ENCODE measurements at places on chromosomes 6 and 20.

GRCh38 chr6:17709476-17709875 is 2.8 kb upstream of the NUP153 start:
- no peak for DNase-seq

- DNase-seq: no peak
Measured at GRCh38 chr20:59576216-59576953, 28.0 kb upstream of the PHACTR3 start.

DNA sequence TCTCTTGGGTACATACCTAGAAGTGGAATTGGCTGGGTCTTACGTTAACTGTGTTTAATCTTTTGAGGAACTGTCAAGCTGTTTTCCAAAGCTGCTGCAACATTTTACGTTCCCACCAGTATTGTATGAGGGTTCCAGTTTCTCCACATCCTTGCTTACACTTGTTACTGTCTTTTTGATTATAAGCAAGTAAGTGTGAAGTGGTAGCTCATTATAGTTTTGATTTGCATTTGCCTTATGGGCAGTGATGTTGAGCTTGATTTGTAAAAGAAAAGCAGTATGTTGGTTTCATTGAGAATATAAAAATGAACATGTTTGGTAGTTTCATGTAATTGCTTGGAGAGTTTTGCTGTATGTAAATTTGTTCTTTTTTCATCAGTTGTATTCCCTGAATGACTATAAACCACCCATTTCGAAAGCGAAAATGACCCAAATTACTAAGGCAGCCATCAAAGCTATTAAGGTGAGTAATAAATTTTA is 40.4 kb downstream of the SCAF8 start:
- no peak for DNase-seq

DNA sequence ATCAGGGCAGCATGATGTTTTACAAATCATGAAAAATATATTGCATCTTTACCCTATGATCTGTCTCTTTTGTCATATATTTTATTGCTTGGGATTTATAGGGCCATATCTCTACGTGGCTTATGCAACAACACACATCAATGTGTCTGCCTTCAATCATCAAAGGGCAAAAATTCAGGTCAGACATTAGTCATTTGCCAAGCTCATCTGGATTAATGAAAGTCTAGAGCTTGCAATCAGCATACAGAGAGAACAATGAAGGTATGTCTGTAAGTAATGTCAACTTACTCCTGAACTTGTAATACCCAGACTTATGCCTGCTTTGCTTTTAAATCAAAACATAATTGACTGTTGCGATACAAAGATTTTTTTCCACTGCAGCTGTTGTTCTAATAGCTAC is 282.7 kb downstream of the HAO1 start:
- no peak for DNase-seq

GRCh38 chr6:64732888-64733287 is 974.1 kb downstream of the EYS start:
- no peak for DNase-seq

DNA sequence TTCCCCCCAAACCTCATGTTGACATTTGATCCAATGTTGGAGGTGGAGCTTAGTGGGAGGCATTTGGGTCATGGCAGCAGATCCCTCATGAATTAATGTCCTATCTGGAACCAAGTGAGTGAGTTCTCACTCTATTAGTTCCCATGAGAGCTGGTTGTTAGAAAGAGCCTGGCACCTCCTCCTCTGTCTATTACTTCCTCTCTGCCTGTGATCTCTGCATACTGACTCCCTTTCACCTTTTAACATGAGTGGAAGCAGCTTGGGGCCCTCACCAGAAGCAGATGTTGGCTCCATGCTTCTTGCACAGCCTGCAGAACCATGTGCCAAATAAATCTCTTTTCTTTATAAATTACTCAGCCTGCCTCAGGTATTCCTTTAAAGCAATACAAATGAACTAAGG is 127.3 kb upstream of the RALGAPA2 start:
- DNase-seq: no peak

GRCh38 chr20:57475388-57476083 is 49.4 kb downstream of the CTCFL start:
- DNase-seq: no peak

DNA sequence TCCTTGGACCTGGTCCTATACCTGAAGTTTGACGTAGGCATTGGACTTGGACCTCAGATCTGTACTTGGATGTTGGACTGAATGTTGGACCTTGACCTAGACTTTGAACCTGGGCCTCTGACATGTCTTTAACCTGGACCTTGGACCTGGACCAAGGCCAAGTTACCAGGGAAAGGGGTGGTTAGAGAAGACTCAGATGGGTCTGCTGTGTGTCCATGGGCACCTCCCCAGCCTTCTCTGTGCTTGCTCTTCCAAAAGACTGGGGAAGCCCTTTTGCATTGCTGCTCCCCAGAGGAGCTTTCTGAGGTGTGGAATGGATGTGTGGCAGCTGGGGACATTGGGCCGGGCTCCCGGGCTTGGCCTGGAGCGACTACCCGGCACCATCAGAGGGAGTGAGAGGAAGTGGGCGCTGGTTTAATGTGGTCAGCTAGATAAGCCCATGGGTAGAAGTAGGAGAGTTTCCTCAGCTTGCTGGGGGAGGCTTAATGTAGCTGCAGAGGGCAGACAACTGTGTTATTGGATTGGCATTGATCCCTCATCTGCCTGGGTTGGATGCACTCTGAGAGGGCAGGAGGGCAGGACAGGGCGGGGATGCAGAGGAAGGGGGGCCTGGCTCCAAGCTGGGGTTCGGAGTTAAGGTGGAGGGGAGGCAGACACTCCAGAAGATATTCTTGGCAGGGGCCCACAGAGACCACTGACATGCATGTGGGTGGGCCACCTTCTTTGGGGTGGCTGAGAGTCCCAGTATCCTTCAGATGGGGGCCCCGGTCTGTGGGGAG is 4.2 kb downstream of the SCRT2 start:
- no peak for DNase-seq

DNA sequence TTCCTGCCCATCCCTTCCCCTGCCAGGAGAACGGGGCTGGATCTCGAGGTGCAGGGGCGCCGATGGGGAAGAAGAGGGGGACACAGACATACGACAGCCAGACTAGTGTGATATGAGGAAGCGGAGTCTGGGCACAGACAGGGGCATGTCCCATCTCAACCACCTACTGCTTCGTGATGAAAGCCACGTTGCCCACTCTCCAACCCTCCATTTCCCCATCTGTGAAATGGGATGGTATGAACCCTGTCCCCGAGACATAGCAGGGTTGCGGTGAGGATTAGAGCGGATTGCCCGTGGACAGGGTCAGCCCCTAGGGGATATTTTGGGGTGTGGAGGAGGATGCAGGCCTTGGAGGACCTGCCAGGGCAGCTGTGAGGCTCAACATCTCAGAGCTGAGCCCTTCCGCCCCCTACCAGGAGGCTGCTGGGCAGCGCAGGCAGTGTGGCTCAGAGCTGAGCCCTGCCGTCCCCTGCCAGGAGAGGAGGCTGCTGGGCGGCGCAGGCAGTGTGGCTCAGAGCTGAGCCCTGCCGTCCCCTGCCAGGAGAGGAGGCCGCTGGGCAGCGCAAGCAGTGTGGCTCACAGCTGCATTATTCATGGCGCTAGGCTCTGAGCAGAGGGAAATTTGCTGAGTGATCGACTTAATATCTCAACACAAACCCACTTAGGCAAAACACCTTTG is 71.7 kb downstream of the GRM4 start:
- DNase-seq: no peak

GRCh38 chr6:167282165-167282564 is 8.9 kb upstream of the UNC93A start:
- DNase-seq: no peak

- no peak for DNase-seq
Measured at GRCh38 chr6:167993169-167993568, 4.3 kb upstream of the KIF25 start.

DNA sequence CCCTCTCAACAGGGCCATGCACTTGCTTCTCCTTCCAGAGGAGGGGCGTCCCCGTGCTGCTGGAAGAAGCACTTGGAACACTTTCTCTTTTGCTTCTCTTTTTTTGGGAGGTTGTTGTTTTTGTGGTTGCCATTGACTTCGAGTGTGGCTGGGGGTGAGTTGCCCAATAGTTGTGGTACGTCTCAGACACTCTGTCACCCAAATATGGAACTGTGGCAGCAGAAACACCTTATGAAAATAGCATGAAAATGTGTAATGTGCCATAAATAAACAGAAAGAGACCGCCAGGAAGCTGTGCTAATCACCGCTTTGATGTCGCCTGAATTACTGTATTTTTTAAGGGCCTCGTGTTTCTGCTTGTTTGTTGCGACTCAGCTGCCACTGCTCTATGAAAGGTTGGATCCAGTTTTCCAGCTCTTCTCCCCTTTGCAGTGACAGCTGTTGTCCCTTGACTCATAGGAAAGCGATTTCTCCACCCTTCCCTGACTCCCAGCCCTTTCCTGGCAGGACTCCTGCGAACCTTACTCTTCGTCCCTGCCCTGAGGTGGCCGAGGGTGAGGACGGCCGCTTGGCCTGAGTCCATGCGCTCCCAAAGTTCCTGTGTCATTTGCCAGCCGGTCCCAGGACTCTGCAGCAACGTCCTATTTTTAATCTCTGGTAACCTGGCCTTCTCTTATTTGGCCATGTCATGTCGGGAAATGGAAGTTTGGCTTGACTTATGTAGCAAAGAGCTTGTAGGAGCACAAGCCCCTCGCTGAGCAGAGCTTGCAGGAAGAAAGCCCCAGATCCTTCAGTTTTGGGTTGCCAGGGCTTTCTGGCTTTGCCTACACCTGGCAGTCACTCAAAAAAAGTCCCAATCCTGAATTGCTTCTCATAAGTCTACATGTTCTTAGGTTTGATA is 694.6 kb downstream of the QKI start:
- DNase-seq: no peak

DNA sequence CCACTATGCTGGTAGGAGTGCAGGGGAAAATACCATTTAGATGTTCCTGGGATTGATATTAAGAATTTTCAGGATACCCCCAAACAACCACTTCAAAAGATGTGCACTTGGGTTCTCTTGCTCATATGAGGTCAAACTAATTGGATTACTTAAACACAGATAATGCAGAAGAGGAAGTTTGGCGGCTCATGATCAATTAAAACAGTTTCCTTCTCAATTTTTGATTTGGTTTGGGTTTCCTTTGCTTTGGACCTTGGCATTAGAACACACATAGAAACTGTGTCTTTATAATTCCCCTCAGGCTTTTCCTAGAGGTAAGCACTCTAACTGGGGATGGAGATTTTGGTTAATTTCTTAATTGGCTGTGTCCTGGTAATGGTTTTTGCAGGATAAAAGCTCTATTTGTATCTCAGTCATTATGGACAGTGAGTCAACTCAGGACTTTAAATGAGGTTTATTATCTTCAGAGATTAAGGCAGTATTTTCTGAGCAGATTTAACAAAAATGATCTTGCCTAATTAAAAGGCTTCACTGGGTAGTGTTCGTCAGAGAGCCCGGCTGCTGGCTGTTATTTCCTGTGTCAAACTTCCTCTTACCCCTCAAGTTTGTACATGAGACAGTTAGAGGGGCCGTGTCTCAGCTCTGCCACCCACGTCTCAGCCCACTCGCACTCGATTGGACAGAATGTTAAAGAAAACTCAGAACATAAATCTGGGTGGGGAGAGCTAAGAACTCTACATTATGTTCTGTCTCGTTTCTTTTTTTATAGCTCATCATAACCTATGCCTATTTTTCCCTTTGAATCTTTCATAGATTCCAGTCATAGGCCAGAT is 50.3 kb upstream of the PREP start:
- no peak for DNase-seq

- DNase-seq: no peak
Measured at GRCh38 chr6:105370351-105370750, 32.5 kb downstream of the PREP start.

- no peak for DNase-seq
Measured at GRCh38 chr20:59455402-59456341, 148.7 kb upstream of the PHACTR3 start.

GRCh38 chr6:154511791-154512190 is 1.3 kb upstream of the CNKSR3 start:
- DNase-seq: no peak

DNA sequence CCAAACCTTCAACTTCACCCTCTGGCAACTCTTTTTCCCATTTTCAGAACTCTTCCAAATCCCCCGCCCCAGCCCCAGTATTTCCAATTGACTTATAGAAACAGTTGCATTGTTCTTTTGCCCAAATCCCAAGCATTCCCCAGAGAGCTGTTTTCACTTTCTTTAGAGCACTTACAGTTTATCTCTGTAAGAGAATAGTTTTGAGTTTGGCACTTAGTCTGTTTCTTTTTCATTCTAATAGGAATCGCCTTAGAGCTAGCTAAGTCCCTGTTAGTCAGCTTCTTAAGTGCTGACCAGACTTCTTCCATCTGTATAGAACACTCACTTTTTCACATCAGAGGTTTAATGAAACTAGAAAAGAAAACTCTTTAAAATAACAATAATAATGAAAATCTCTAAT is 374.2 kb upstream of the FLRT3 start:
- DNase-seq: no peak

DNA sequence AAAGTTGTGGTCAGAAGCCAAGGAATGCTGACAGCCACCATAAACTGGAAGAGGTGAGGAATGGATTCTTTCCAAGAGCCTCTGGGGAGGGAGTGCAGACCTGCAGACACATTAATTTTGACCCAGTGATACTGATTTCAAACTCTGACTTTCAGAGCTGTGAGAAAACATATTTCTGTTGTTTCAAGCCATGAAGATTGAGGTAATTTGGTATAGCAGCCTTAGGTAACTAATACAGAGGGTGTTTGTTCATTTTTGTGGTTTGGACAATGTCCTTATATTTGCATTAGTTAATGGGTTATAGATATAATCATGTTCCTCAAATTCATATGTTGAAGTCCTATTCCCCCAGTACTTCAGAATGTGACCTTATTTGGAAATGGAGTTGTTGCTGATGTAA is 85.4 kb upstream of the GTSF1L start:
- no peak for DNase-seq

DNA sequence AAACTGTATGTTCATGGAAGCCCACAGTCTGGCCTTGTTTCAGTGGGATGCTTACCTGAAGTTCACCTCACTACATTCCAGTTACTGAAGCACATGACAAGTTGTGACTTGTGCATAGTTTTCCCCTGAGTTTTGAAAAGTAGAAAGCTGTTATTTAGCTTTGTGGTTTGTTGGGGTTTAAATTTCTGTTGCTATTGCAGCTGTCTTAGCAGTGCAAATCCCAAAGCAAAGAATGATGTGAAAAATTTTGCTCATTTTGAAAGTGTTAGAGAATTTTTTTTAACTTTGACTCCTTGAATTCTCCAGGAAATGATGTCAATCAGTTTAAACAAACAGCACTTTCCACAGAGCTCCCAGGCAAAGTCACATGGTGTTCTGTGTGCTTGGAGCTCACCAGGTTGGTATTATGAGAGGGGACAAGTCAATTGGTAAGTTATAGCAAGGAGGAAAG is 268.4 kb downstream of the ADGRG6 start:
- DNase-seq: no peak

- no peak for DNase-seq
Measured at GRCh38 chr20:44448753-44449546, 26.7 kb upstream of the TTPAL start.

DNA sequence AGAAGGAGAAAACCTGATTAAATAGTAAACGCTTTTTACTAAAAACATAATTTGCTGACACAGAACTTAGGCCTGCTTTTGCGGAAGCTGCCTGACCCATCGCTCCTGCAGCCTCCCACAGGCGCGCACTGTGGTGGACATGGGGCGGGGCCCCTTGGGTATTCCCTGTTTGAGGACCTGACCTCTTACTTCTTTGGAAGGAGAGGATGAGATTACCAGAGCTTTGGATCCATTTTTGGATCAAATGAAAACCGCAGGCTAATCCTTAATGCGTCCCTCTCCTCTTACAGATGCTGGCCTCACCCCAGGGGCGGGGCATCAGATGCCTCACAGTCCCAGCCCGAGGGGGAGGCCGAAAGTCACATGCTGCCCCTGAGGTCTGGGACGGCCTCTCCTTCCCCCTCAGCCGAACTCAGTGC is 151.0 kb downstream of the SCML4 start:
- no peak for DNase-seq

- no peak for DNase-seq
Measured at GRCh38 chr6:131368198-131368911, 204.7 kb upstream of the ARG1 start.
